ENCODE measurements at places on chromosomes 6 and 20.

GRCh38 chr20:33964441-33964840, 29.3 kb upstream of the RALY start:
- no peak for DNase-seq

DNA sequence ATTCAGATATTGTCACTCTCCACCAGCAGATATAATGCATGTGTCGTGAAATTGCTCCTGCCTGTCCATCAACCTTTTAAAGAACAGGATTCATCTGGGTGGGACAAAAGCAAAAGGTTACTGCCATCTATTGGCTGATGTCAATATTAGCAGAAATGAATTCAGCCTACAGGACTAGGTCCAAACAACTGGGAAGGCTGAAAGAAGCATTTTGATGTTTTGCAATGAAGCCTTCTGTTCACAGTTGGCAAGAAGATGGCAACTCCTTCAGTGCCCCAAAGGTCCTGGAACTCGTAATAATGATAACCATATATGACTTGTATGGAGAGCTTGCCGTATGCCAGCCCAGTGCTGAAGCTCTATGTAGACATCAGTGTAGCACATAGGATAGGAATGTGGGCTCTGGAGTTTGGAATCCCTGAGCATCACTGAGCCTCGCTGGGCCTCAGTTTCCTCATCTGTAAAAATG, 7.5 kb downstream of the BCAS1 start:
- peak; percentile 66 for DNase-seq

GRCh38 chr6:121857551-121857950, 422.1 kb downstream of the GJA1 start:
- no peak for DNase-seq

DNA sequence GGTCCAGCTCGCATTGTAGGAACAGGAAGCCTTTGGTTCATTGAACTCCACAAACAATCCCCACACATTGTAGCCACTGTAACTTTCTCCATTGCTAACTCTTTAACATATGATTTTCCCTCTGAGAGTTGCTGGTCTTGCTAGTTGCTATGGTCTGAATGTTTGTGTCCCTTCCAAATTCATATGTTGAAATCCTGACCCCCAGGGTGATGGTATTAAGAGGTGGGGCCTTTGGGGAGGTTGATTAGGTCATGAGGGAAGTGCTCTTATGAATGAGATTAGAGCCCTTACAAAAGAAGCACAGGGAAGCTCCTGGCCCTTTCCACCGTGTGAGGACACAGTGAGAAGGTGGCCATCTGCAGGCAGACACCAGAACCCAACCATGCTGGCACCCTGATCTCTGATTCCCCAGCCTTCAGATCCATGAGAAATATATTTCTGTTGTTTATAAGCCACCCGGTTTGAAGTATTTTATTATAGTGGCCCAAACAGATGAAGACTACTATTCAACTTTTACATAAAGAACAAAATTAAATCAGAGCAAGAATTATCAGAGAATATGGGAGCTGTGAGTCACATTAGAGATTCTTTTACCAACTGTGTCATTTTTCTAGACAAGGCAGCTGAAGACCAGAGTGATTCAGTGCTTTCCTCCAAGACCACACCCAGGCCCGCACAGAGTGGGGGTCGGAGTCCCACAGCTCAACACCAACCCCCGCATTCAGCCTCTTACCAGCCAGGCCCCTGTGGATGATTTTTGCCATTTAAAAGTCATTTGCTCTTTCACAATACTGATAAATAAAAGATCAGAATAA, 143.0 kb downstream of the SAMD5 start:
- DNase-seq = peak; percentile 12

GRCh38 chr6:152268846-152269442, 368.2 kb downstream of the SYNE1 start:
- DNase-seq = no peak

GRCh38 chr6:26087284-26088115, at the start of gene HFE:
TSS of gene HFE (plus strand) at chr6:26087429. CDS start at chr6:26087441, 12 bp downstream.
- DNase-seq = peak; percentile 53

- peak; percentile 40 for DNase-seq
Observed at GRCh38 chr6:170462366-170463020, 90.6 kb downstream of the PSMB1 start.

DNA sequence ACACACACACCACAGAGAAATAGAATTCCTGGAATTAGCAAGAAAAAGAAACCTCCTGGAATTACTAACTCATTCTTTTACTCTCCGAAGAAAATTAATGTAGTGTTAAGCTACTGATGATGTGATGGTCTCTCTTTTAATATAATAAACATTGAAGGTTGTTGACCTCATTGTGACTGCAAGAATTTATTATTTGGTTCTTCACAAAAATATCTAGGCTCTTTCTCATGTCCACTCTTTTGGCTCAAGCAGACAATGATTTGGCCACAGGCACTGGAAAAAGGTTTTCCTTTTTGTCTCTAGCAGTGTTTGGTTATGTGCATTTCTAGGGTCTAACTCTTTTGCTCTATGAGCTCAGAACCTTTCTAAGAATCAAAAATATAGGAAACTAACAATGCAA, 811.9 kb downstream of the TENT5A start:
- no peak for DNase-seq

DNA sequence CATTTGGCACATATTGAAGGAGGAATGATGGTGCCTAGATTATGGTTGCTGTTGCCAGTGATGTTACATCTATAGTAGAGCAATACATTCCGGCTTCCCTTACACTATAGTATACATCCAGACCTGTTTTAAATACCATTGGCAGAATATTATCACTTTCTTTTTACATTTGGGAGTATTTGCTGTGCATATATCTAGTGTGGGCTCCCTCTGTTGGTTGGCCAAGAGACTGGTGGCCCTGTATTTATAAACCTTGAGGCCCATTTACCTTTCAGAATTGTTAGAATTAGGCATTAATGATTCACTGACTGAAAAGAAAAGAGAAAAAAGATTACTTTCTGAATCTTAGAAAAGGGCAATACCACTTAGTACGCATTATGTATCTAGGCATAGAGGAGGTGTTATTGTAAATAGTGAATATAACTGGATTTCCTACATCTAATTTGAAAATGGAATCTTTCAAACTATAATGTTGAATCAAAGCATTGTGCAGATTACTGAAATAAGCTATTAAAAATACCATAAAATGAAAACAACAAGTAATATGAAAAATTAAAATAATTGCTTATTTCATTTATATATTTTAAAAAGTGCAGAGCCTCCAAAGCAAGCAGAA, 628.8 kb upstream of the MAN1A1 start:
- DNase-seq = peak; percentile 8

DNA sequence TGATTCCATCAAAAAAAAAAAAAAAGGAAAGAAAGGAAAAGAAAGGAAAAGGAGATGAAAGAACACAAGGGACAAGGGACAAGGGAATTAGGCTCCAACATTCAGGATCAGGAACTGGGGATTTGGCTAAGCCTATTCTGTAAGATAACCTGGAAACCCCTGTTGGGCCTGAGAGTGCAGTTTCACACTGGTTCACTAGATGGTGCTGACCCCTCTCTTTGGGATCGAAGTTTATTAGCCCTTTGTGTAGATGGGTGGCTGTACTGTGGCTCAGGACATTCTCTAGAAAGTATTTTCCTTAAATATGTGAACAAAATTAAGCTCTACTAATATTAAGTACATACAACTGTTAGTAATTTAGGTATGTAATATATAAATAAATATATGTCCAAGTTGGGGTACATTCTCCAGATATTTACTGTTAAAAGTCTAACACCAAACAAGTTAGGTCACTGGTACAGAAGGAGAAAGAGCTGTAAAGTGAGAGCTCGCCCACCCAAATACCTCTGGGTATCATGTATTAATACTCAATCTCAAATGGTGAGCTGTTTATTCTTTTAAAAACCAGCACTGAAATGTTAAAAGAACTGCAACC, 6.3 kb downstream of the OR2A4 start:
- DNase-seq = peak; percentile 63

- DNase-seq = no peak
Observed at GRCh38 chr6:109194880-109195279, 99.6 kb downstream of the CEP57L1 start.

GRCh38 chr6:61203966-61204496, 1082.0 kb downstream of the KHDRBS2 start:
- DNase-seq = no peak

- DNase-seq = peak; percentile 46
Observed at GRCh38 chr20:63846128-63846771, 15.0 kb upstream of the ABHD16B start.

DNA sequence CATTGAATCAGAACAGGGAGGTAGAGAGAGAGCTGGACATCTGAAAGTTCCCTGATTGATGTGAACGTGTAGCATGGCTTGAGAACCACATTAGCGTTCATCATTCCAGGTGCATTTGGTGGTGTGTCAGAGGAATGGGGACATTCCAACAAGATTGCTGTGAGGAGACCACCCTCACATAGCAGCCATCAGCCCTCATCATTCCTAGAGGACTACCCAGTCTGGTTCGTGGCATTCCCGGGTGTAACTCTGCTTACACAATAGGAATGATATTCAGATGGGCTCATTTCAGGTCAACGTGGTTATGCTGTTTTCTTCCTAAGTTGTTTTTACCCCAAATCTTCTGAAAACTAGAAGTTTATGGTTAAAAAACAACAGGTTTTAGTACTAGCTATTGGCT, 62.2 kb upstream of the KLHL31 start:
- DNase-seq = no peak

DNA sequence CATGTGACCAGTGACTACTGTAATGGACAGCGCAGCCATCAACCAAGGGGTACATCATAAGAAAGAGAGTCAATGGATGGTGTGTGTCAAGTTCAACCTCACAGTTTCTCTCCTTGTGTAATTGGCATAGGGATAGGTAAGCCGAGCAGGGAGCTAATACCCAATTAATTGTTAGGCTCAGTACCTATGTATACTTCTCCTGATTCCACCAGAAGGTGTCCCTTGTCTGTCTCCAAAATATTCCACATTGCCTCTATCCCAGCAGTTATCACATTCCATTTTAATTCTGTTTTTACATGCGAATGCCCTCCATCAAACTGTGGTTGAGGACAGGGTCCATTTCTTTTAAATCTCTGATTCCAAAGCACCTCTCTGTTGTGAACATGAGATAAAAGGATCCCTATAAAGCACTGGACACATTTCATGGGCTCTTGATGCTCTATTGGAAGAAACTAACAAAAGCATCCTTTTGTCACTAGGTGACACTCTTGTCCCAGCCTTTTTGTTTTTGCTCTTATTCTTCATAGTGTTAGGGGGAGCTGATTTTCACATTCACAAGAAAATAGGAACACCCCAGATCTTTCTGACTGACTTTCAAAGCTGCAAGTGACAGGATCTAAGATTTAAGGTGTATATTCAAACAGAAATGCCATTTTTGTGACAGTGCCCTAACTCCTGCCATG, 38.9 kb downstream of the FBXO9 start:
- peak; percentile 34 for DNase-seq

- DNase-seq = no peak
Observed at GRCh38 chr6:48916607-48917006, 546.4 kb downstream of the MMUT start.

- no peak for DNase-seq
Observed at GRCh38 chr20:51554538-51555165, 12.1 kb upstream of the NFATC2 start.

DNA sequence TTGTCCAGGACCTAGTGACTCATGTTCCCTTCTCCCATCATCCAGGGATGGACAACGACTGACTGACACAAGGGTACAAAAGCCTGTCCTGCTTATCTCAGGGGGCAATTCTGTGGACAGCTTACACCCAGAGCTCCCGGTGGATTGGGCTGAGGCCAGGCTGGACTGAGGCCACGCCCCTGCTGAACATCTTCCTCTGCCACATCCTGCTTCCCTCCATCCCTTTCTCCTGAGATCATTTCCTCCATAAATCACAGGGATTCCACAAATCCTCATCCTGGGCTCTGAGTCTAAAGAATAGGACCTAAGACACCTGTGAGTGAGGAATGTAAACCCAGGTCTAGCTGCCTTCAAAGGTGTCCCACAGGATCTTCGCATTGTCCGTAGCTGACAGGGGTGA, 30.4 kb upstream of the RNF24 start:
- no peak for DNase-seq

- DNase-seq = peak; percentile 14
Observed at GRCh38 chr6:39870950-39871349, 63.3 kb downstream of the MOCS1 start.
